ENCODE measurements at places on chromosomes 16 and 17. TPM values are rescaled to one million over a fixed set of nuclear protein-coding genes. Genes with fewer than 3 reads are reported as not detected.

DNA sequence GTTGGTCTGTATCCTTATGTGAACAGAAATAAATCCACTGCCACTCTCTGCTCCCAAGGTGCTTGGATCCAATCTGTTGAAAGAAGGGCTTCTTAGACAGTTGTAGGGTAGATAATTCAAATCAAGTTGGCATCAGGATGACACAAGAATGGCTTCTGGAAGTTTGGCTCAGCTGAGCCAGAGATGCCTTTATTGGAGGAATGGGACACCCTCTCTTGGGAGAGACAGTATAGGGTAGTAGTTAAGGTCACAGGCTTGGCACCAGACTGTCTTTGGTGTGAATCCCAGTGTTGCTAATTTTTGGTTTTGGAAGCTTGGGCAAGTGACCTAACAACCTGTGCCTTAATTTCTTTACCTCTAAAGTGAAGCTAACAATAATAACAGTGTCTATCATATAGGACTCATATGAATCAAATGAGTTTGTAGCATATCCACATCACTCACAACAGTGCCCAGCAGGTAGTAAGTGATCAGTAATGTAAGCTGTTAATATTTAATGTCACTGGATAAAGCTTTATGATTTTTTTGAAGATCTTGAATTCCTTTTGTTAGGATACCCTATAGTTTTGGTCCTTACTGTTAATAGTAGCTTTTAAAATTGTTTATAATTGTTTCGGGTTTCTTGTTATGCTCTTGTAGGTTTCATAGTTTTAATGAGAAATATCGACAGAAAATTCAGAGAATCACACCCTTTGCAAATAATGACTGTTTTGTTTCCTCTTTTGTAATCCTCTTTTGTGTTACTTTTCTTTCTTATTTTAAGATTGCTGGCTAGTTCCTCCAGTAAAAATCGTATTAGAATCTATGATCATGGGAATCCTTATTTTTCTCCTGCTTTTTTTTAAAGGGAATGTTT lies 19.1 kb downstream of the ZNRF1 start:
- peak; percentile 29 for DNase-seq

DNA sequence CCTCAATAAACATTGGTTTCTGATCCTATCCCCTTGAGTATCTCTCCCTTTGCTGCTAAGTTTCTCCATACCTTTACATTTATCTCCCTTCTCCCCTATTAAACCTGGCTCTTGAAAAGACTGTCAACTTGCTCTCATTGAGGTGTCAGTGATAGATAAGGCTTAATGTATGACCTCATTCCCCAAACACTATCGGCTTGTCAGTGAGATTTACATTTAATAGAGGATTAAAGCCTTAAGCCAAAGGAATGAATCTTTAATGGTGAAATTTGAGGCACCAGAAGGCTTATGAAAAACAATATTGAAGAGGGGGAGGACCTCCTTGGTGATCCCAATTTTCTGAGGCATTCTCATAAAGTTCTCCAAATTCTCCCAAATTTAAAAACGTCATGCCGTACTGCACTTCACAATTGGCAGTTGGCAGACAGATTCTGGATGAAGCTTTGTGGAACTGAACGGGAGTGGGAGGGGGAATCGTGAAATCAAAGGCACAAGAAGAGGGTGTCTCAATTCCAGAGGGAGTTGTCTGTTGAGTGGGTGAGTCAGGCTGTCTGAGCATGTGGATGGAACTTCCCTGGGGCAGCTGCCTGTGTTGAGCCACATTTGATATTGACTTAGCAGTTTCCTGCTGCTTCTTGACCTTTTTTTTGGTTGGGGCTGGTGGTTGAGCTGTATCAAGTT lies 478.8 kb downstream of the NPIPA7 start:
- no peak for DNase-seq

Gene MVD
- total RNA-seq, result 82.2 TPM

Gene KRT14
- total RNA-seq, result not detected

Gene PDXDC1
- 58.4 TPM for total RNA-seq

Gene CTRB1
- not detected for total RNA-seq

Measured in Karpas-422 (cell line).